ENCODE measurements at places on chromosomes 4 and X.

DNA sequence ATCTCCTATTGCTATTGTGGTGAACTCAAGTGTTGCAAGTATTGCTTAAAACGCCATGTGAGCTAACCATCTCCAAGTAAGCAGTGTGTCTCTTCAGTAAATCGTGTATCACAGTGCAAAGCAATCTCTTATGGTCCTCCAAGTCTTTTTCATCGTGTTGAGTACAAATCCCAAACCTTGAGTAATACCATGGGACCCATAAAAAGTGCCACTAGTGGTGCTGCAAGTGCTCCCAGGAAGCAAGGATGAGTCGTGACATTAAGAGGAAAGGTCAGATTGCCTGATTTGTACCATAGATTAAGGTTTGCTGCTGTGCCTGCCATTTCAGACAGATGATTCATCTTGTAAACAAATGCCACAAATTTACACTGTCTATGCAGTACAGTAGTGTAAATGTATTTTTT is 66.9 kb upstream of the BMPR1B start:
- no peak for DNase-seq

- DNase-seq = no peak
Measured at GRCh38 chrX:143940119-143940518, 56.2 kb downstream of the UBE2NL start.

DNA sequence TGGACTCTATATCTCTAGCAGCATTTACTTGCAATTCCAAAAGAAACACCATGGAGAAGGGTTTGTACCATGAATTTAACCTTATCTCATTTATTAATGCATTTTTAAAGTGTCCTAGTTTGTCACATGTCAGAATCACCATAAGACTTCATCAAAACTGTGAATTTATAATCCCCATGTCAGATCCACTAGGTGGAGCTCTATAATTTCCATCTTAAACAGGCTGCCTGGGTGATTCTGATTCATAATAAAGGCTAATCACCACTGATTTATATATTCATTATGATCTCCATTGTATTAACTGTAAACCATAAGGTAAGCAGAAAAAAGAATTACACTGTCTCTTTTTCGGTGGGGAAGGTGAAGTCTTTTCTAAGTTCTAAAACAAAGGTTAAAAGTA is 4.0 kb downstream of the TCEAL2 start:
- DNase-seq = no peak

DNA sequence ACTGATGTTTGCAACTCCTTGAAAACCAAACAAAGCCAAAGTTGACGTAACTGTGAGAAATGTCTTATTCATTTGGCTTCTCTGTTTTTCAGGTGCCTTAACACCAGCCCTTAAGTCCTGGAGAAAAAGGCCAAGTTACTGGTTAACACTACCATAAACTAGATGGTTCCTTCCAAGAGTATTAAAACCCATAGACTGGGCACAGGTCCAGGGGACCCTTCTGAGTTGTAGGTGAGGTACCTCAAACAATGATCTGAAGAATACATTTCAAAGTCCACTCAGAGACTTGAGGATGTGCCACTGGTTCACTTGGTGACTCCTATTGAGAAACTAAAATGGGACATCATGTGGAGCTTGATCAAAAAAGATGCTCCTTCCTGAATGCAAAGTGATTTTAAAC is 87.0 kb downstream of the NKX6-1 start:
- no peak for DNase-seq

- DNase-seq = no peak
Measured at GRCh38 chr4:112836895-112837294, 200.0 kb downstream of the LARP7 start.

- DNase-seq = no peak
Measured at GRCh38 chr4:120994521-120994920, 72.0 kb upstream of the PRDM5 start.

DNA sequence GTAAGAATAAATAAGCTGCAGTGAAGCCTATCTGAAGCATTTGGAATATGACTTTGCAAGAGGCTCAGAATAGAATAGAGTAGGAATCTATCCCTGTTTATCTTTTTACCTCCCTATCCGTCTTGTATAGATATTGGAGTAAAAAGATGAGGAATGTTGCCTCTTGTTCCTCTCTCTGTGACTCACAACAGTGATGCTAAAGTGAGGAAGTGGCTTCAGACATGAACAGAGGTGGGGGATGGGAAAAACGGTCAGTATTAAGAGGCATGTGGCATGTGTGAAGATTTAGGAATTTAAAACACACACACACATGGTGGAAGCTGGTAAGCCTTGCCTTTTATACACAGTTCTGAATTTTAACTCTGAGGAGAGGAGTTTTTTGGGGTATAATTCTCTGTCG is 3.8 kb upstream of the DCAF4L1 start:
- no peak for DNase-seq

- DNase-seq = no peak
Measured at GRCh38 chrX:154430479-154430878, 2.0 kb downstream of the ATP6AP1 start.

GRCh38 chr4:101464596-101464995 is 117.3 kb upstream of the PPP3CA start:
- no peak for DNase-seq

DNA sequence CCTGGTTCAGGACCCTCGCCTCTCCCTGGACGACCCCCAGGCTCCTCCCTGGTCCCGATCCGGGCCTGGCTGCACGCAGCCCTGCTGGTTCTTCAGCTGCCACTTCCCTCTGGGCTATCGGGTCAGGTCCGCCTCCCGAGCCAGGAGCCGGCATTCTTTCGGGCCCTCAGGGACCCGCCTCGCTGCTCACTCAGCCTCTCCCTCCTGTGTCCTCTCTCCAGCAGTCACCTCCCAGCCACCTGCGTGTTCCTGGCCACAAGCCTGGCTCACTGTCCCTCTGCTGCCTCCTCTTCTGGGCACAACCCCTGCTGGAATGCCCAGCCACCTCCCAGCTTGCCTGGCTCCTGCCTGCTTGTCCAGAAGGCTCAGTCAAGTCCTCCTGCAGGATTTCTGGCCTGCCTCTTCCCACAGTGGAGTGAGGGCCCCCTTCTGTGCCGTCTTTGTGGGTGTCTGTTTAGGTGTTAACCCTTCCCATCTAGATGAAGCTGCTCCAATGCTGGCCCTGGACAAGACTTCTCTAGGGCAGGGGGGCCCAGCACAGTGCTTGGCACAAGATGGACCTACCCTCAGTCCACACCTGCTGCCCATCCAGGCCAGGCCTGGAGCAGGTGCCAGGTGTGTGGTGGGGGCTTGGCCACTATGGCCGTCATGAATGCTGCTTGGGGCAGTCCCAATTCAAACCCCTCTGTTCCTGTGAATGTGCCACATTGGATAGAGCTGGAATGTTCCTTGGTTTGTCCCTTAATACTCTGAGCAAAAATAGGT is 2.2 kb downstream of the WFS1 start:
- no peak for DNase-seq

DNA sequence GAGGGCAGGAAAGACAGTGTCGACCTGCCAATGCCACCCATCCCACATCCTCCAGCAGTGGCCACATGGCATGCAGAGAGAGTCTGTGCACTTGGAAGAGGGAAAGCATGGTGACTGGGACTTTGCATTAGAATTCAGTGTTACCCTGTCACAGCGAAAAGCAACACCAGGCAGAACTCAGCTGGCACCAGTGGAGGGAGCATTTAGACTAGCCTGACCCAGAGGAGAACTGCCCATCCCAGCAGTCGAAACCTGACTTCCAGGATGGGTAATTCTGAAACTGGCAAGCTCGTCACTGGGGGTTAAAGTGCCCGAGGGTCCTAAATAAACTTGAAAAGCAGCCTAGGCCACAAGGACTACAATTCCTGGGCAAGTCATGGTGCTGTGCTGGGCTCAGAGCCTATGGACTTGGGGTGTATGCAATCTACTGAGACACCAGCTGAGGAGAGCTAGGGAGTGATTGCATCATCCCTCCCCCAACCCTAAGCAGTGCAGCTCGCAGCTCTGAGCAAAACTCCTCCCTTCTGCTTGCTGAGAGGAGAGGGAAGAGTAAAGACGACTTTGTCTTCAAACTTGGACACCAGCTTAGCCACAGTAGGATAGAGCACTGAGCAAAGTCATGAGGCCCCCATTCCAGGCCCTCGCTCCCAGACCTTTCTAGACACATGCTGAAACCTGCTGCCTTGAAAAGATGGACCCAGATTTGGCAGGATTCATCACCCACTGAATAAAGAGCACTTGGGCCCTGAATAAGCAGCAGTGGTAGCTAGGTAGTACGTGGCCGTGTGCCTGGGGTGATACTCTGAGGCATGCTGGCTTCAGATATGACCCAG is 68.8 kb downstream of the DDX60L start:
- DNase-seq = no peak

GRCh38 chr4:142984871-142985585 is 138.9 kb upstream of the INPP4B start:
- no peak for DNase-seq

GRCh38 chrX:154452823-154453222 is 5.3 kb upstream of the PLXNA3 start:
- DNase-seq = no peak

DNA sequence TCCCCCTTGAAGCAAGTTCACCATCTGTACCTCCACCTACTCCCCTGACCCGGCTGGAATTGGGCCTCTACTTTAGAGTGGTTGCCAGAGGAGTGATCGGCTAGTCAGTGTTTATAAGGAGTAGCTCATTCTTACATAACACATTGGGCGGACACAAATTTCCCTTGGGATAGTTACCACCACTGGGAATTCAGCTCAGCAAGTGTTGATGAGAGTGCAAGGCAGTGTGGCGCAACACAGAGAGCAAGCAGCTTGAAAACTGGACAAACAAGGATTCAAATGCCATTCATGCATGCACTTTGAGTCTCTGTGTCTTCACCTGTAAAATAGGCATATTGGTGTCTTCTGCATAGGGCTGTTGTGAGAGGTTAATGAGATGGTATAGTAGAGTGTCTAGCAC is 92.7 kb downstream of the STK32B start:
- no peak for DNase-seq

DNA sequence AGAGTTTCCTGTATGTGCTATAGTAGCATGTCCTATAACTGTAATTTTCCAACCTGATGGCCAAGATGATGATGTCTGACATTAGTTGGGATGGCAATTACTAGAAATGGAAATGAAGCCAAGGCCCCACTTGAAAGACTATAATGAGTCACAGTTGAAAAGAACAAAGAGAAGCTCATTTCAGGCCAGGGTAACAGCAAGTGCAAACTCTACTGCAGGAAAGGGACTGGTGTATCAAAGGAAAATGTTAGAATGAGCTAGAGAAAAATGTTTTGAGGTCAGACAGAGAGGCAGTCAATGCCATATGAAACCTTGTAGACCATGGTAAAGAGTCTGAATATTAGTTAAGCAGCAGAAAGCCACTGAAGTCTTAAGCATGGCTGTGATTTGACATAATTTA is 146.2 kb upstream of the SH3RF1 start:
- no peak for DNase-seq

GRCh38 chr4:124867536-124867935 is 155.0 kb upstream of the ANKRD50 start:
- no peak for DNase-seq

DNA sequence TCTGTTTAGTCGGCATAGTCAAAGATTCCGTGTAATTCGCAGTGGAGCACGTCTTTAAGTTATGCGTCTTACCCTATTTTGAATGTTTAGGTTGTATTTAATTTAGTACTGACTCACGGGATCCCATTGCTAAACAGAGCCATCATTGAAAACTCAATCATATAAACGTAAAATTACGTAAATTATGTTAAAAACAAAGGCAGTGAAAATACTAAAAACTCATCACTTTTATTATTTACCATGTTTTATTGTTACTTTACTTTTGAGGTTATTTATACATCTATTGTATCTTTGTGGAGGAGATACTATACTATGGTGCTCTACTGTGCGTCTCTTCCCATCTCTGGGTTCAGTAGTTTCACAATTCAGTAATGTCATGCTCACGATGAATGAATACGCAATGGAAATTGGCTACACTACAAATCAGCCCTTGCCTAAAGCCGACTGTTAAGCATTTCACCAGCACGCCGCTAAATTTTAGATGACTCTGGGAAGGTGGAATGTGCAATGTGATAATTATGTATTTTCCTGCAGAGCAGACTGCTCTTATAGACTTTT is 944 bp downstream of the FUNDC2 start:
- no peak for DNase-seq

- no peak for DNase-seq
Measured at GRCh38 chr4:138972956-138973801, 42.4 kb upstream of the NOCT start.

GRCh38 chr4:183106839-183107238 is 7.8 kb downstream of the WWC2 start:
- DNase-seq = no peak

DNA sequence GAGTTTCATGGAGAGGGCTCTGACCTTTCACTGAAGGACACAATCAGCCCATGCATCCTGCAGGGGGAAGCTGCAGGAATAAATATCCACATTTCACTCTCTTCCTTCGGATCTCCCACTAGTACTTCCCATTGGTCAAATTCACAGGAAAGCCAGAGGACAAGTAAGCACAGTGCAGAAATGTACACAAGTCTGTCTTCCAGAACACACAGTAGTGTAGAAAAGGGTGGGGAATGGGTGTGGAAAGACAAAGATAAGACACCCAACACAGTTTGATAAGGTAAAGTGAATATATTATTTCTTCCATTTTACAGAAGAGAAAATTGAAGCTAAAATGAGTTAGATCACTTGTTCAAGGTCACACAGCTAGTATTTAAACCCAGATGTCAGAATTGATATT is 81.1 kb upstream of the PCDH19 start:
- DNase-seq = no peak

GRCh38 chrX:153611298-153612095 is 12.6 kb upstream of the CCNQ start:
- no peak for DNase-seq

GRCh38 chr4:101050088-101050836 is 297.1 kb downstream of the PPP3CA start:
- DNase-seq = no peak

DNA sequence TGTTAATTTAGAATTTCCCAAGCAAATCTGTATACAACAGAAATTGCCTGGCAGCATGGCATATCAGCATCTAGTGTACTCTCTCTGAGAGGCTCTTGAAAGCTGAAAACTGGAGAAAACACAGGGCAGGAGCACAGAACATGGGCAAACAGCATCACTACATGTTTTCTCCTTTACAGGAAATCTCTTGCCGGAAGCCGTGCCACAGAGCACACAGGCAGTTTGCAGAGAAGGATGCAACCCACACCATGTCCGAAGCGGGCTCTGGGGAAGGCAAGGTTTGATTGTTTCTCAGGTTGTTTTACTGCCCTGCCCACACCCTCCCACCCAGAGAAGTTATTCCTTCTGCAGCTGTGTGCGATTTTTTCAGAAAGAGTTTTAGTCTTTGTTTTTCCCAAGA is 41.1 kb upstream of the FAM9C start:
- no peak for DNase-seq

GRCh38 chr4:159252491-159252890 is 149.6 kb downstream of the RAPGEF2 start:
- DNase-seq = no peak
